Uterus (tissue), 4 donors: ENCODE measurements at places on chromosomes 5 and 9.

- DNase-seq, result no peak
These were observed 49.7 kb upstream of the PLEKHG4B start for GRCh38 chr5:42250-42649.

DNA sequence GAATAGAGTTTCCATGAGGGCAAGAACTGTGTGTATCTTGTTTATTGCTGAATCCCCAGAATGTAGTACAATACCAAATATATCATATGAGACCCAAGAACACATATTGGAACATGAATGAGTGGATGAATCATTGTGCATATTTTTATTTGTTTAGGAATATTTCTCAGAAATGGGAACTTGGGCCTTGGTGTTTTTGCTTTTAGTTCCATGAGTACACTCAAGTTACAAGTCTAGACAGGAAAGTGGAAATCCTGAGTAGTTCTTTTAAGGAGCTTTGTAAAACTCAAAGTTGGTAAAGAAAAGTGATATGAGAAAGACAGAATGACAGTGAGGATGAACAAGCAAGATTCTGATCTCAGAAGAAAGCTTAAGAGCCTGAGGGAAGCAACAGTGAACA, 647.0 kb downstream of the EFNA5 start:
- no peak for DNase-seq

DNA sequence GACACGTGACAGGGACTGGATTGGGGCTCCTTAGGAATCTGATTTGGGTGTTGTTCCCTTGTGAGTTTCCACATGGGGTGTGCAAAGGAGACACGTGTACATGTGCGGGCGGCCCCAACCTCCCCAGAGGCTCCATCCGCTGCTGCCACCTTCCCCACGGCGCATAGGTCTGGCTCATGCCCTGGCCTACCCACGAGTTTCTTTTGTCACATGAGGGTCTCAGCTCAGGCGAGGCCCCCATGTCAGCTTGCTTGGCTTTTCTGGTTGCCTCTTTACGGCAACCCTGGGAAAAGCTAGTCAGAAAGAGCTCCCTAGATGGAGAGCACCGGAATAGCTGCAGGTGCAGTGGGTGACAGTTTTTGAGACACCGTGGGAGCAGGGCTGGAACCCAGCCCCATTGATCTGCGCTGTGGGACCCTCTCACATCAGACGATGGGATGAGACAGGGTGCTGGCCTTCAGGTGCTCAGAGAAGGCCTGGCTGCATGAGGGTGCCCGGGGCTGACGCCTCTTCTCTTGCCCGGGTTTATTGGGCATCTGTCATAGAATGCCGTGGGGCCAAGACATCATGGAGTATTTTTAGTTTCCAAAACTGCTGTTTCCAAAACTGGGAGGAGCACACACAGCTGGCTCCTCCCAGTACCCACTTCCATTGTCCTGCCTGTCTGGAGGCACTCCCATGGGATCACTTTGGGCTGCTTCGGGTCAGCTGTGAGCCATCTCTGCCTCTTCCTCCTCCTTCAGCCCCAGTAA, 107.8 kb downstream of the WNK2 start:
- no peak for DNase-seq

DNA sequence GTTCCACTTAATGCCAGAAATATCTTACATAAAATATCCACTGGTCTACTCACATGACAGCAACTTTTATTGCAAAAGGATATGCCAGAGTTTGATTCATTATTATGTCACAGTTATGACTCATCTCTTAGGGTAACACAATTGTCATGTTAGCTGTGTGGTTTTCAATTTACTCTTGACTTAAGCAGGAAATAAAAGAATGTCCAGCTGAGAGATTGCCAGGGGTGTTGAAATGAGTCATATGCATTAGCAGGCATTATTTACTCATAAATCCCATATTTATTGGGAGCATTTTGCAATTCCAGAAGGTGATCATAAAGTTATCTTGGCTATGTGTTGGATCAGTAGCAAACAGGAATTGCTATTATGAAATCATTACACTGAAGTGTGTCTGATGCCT, 1164.6 kb upstream of the CDH18 start:
- DNase-seq, result no peak

GRCh38 chr5:38816083-38817030, 29.5 kb upstream of the OSMR start:
- no peak for DNase-seq

DNA sequence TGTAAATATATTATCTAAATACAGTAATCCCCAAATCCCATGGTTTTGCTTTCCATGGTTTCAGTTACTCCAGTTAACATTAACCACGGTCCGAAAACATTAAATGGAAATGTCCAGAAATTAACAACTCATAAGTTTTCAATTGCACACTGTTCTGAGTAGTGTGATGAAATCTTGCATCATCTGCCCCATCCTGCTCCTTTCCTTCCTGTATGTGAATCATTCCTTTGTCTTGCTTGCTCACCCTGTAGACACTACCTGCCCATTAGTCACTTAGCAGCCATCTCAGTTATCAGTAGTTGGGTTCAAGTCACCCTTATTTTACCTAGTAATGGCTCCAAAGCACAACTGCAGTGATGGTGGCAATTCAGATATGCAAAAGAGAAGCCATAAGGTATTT, 1568.5 kb upstream of the WWC1 start:
- DNase-seq, result no peak

DNA sequence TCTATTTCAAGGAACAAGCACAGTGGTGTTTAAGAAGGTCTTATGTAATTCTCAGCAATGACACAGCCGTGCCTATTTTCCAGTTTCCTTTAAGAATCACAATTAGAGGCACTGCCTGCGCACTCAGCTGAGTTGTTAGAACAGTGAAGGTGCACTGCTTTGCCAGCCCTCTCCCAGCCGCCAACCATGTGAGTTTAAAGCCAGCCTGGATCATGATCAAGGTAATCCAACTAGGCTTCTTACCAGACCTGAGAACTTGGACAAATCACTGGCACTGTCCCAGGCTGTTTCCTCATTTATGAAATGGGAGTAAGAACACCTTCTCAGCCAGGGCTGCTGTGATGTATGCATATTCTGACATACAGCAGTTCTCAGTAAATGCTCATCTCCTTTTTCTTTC, 99.6 kb downstream of the ASTN2 start:
- no peak for DNase-seq

DNA sequence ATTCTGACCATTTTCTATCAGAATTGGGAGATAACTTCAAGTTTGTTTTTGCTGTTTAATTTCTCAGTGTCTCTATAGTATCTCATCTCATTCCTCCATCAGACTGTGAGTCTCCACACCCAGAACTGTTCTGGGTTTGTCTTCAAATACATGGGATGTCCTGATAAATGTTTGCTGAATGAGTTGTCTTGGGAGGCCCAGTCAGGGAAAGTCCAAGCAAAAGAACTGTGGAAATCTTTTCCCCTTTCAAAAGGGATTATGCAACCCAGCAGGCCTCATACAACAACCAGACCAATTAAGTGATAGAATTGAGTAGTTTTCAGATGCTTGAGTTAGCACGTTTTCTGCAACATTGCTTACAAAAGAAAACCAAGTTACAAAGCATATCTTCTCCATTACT, 324.4 kb downstream of the BRINP1 start:
- DNase-seq, result no peak

- no peak for DNase-seq
These were observed 48.2 kb downstream of the ANXA1 start for GRCh38 chr9:73199886-73200285.

GRCh38 chr5:87872986-87873385, 395.7 kb downstream of the TMEM161B start:
- no peak for DNase-seq

- DNase-seq, result no peak
These were observed 14.7 kb downstream of the LIX1 start for GRCh38 chr5:97127727-97128126.

GRCh38 chr5:148922606-148923005, 96.2 kb downstream of the ADRB2 start:
- DNase-seq, result no peak

GRCh38 chr5:138951091-138951985, 76.2 kb upstream of the LRRTM2 start:
- DNase-seq, result no peak

DNA sequence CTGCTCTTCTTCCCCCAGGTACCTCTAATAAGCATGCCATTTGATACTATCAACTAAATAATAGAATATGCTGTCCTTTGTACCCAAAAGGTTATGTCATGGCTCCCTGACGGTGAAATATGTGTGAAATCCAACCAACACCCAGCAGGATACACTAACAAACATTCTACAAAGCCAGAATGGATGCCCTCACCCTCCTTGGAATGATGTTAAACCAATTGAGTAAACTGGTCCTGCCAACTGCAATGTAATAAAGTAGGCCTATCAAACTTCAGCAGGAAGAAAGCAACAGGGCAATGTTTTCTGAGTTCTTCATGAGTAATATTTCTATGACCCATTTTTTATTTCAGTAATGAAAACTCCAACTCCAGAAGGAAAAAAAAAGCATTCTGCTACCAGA, 24.9 kb downstream of the RGMB start:
- DNase-seq, result no peak

GRCh38 chr5:60522292-60522905, 177.6 kb downstream of the DEPDC1B start:
- DNase-seq, result no peak

GRCh38 chr9:37060833-37061232, 26.8 kb upstream of the PAX5 start:
- no peak for DNase-seq

- no peak for DNase-seq
These were observed 2.5 kb downstream of the PMPCA start for GRCh38 chr9:136412962-136413361.

- no peak for DNase-seq
These were observed 47.8 kb upstream of the EQTN start for GRCh38 chr9:27344776-27345175.

DNA sequence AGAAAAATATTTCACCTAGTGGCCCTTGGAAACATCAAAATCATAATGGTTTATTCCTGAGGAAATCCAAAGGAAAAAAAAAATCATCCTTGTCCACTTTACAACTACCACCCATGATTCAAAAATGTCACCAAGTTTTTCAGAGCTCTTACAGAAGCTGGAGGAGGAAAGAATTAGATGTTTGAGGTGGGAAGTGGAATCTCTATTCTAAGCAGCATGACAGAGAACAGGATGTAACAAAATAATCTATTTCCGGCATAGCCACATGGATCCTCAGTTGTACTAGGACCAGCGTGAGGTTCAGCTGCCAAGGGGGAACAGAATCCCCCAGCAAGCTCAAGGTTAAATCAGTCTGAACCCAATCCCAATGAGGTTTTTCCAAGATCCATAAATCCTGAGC, 40.2 kb downstream of the FBXW11 start:
- DNase-seq, result no peak

- no peak for DNase-seq
These were observed 282.8 kb upstream of the C9orf72 start for GRCh38 chr9:27856054-27856453.

- DNase-seq, result no peak
These were observed 24.3 kb downstream of the KIF2A start for GRCh38 chr5:62330302-62330701.

DNA sequence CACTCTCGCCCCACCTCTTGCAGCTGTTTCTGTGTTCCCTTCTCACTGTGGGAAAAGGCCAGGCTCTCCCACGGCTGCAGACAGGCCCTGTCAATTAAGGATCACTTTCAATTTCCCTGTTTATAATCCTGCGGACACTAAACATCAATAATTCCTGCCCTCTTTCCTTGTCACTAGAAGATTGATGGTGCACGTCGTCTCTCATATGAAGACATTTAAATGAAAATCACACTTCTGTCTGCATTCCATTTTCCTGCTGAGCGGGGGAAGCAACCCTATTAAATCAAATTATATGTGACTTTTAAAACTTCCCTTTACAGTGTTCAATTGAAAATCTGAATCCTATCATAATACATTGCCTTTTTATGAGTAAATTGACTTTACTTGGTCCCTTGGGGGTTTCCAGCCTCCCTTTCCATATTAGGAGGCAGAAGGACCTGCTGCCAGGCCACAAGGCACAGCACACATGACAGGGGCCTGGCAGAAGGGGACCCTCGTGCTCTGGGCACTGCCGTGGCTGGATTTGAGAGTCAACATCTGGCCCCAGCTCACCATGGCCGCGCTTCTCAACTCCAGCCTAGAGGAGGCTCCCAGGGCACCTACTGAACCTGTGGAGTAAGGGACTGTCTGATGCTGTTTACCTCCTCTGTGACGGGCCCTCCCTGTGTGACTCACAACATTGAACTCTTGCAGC, 311.0 kb upstream of the IRX4 start:
- DNase-seq, result no peak

DNA sequence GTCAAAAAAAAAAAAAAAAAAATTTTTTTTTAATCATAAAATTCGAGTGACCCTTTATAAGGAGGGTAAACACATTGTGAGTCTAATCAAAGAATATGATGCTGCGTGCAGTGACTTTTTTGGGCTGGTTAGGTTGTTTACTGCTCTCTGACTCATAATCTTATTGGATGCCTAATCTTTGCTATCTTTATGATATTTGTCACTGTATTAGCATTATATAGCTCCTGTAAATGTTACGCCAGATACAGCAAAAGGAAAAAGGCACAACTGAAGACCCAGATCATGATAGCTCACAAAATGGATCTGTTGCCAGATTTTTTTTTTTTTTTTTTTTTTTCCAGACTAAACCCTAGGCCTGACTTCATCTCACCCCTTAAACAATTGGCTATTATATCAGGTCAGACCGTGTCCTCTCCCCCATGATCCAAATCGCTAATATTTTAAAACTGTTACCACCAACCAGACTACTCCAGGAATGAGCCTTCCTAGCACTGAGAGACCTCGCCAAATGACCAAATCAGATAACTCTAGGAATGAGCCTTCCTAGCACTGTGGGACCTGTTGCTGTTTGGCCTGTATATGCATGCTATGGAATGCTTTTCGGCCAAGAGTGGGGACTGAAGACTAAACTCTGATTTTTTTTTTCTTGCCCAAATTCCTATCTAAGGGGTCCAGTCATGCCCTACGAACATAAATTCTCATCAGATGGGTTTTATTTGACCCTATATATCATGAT, 131.7 kb upstream of the MYO10 start:
- DNase-seq, result no peak

DNA sequence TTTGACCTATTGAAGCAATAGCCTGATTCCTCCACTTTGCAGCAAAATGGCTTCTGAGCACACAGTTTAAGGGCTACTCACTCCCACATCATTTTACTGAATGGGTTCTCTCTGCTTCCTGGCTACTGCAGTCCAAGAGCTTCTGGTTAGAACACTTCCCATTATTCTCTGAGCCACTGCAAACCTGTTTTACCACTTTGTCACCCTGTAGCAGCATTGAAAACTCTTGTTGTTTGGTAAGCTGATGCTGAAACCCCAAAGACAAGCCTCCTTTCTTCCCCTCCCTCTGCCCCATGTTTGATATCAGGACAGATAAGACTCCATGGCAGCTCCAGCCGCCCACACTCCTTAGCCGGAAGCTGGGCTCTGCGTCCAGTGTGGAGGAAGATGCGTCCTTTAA, 84.4 kb upstream of the RARS1 start:
- no peak for DNase-seq
